T-cell (primary cell): ENCODE measurements at places on chromosomes 2 and 18.

- H3K27ac ChIP-seq: no peak overlapping the region
- no peaks in the 10 kb centered on the region for H3K27me3 ChIP-seq
- H3K4me1 ChIP-seq: no peaks in the 10 kb centered on the region
- no peak for DNase-seq
These were observed 72.5 kb downstream of the RTTN start for GRCh38 chr18:70132999-70133398.

GRCh38 chr18:49486134-49486533 lies 900 bp downstream of the C18orf32 start:
- H3K4me1 ChIP-seq: peaks cover 34% of the 10 kb centered on the region
- no peaks in the 10 kb centered on the region for H3K27me3 ChIP-seq
- peaks cover 58% of the 10 kb centered on the region for H3K36me3 ChIP-seq
- H3K4me3 ChIP-seq: peak overlapping the region; percentile 65

DNA sequence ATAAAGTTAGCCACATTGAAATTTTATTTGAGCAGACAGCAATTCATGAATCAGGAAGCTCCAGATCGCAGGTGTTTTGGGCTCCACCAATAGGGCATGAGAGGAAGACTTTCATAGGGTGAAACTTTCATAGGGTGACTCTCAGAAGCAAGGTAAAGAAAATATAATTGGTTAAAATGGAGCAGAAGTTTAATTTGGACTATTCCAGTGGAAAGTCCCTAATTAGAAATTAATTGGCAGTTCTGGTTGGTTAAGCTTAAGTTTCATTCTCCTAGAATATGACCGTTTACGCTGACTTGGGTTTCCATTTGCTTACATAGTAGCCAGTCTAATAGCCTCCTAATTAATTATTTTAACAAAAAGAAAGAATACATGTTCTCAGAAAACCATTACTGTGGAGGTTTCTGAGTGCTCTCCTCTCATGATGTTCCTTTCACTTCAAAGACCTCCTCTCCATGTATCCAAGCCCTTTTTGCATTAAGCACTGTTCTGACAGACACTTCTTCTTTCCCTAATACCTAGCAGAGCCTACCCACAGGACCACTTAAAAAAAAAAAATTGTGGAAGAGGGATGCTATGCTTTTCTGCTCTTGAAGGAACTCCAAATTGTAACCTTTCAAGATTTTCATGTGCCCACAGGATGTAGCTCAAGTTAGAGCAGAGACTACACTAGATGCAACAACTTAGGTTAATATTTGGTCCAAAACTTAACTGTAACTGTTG lies 99.1 kb downstream of the MREG start:
- H3K4me3 ChIP-seq: no peak overlapping the region
- H3K27ac ChIP-seq: no peak overlapping the region
- DNase-seq: no peak
- no peaks in the 10 kb centered on the region for H3K36me3 ChIP-seq

DNA sequence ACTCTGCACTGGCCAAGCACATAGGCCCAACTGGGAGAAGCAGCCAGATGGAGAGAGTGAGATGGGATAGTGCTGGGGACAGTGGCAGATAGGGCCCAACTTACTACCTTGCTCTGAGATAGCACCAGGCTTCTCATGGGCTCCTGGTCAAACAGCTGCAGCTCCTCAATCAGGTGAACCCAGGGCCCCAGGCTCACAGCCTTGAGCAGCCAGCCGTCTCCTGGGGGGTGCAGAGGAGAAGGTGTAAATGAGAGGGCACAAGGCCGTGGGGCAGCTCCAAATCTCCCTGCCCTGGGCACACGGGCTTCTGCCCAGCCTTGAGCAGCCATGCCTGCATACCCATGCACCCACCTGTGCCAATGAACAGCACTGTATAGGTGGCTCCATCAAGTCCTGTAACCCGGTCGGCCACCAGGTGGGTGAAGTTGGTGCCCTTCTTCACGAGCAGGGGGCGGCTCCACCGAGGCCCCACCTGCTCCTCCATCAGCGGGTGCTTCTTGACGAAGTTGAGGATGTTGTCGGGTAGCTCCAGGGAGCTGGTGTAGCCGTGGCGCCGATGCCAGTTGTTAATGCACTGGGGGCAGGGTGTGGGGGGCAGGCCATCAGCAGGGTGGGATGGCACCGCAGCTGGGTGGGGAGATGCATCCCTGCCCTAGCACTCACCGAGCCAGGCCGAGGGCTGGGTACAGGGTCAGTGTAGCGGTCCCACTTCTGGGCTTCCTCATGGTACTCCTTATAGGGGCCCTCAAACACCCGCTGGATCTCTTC lies 5.9 kb upstream of the ANKRD39 start:
- DNase-seq: no peak
- H3K4me1 ChIP-seq: peaks cover 20% of the 10 kb centered on the region

DNA sequence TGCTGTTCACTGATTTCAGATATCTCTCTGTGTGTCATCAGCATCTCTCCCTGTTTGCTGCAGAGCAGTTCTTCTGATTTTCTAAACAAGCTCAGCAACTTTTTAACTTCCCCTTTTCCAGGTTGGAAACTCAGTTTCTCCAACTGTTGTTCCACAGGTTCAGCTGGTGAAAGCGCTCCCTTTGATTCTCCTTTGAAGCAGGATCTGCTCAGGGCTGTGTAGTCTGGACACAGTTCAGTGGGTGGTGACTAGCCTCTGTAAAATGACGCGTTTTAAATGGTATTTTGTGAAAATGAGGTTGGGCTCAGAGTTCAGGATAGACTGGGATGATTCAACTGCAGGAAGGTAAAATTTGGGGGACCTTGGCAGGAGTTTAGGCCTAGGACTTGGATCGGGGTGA lies 106.3 kb downstream of the TRIM43 start:
- H3K4me1 ChIP-seq: no peaks in the 10 kb centered on the region
- no peaks in the 10 kb centered on the region for H3K36me3 ChIP-seq
- no peak overlapping the region for H3K27ac ChIP-seq

- H3K4me1 ChIP-seq: no peaks in the 10 kb centered on the region
- H3K27me3 ChIP-seq: no peaks in the 10 kb centered on the region
- H3K27ac ChIP-seq: no peak overlapping the region
- H3K36me3 ChIP-seq: no peaks in the 10 kb centered on the region
These were observed 42.5 kb upstream of the ATP8B1 start for GRCh38 chr18:57845605-57846074.

- H3K4me1 ChIP-seq: no peaks in the 10 kb centered on the region
- no peak overlapping the region for H3K4me3 ChIP-seq
- H3K27ac ChIP-seq: no peak overlapping the region
- peaks cover 96% of the 10 kb centered on the region for H3K36me3 ChIP-seq
- no peak for DNase-seq
- H3K27me3 ChIP-seq: no peaks in the 10 kb centered on the region
These were observed 42.8 kb downstream of the SP110 start for GRCh38 chr2:230176996-230177395.

GRCh38 chr2:138962686-138963085 lies 182.5 kb upstream of the NXPH2 start:
- DNase-seq: no peak
- H3K4me3 ChIP-seq: no peak overlapping the region
- H3K27ac ChIP-seq: no peak overlapping the region
- H3K4me1 ChIP-seq: no peaks in the 10 kb centered on the region
- no peaks in the 10 kb centered on the region for H3K36me3 ChIP-seq
- no peaks in the 10 kb centered on the region for H3K27me3 ChIP-seq

GRCh38 chr18:5503740-5504139 lies 40.1 kb downstream of the EPB41L3 start:
- H3K36me3 ChIP-seq: no peaks in the 10 kb centered on the region
- H3K27me3 ChIP-seq: peaks cover 8% of the 10 kb centered on the region
- DNase-seq: no peak

DNA sequence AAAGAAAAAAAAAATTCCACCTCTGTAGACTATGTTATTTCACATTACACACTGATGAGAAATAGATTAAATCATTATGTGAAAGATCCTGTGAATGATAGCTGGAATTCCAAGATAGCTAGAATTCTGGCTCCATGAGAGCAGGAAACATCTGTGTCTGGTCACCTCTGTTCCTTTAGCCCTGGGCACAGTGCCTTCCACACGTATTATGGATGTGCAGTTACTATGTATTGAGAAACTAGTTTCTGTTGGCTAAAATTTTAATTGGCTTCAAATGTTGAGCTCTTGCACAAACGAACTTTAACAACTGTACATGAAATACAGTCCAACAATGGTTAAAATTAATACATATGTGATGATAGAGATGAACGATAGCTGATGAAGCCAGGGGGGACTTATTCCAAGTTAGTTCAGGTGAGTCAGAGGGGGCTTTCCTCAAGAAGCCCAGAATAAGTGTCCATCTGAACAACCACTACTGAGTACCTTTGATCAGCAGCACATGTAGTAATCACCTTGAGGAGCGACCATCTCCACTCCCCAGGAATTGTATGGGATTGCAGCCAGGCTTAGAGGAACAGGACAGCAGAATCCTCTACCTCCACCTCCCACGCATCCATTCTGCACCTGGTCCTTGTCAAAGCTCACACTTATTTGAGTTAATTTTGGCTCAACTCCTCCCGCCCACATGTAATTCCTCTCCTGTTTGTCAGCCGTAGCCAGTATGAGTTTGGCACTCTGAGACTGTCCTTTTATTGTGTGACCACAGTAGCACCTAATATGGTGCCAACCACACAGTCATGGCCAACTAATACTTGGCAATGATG lies 68.6 kb downstream of the NABP1 start:
- DNase-seq: no peak
- no peaks in the 10 kb centered on the region for H3K4me1 ChIP-seq
- H3K4me3 ChIP-seq: no peak overlapping the region

- no peaks in the 10 kb centered on the region for H3K4me1 ChIP-seq
- DNase-seq: no peak
- no peaks in the 10 kb centered on the region for H3K36me3 ChIP-seq
- H3K27ac ChIP-seq: no peak overlapping the region
These were observed 294.4 kb upstream of the EPC2 start for GRCh38 chr2:148350199-148350598.

- no peaks in the 10 kb centered on the region for H3K36me3 ChIP-seq
- no peak overlapping the region for H3K4me3 ChIP-seq
- H3K27ac ChIP-seq: no peak overlapping the region
- H3K27me3 ChIP-seq: no peaks in the 10 kb centered on the region
- H3K4me1 ChIP-seq: no peaks in the 10 kb centered on the region
These were observed 78.8 kb downstream of the SLC8A1 start for GRCh38 chr2:40373111-40373510.

- H3K27ac ChIP-seq: no peak overlapping the region
- no peaks in the 10 kb centered on the region for H3K27me3 ChIP-seq
- no peak for DNase-seq
- peaks cover 5% of the 10 kb centered on the region for H3K36me3 ChIP-seq
These were observed 7.3 kb downstream of the CEBPZ start for GRCh38 chr2:37224063-37224462.

DNA sequence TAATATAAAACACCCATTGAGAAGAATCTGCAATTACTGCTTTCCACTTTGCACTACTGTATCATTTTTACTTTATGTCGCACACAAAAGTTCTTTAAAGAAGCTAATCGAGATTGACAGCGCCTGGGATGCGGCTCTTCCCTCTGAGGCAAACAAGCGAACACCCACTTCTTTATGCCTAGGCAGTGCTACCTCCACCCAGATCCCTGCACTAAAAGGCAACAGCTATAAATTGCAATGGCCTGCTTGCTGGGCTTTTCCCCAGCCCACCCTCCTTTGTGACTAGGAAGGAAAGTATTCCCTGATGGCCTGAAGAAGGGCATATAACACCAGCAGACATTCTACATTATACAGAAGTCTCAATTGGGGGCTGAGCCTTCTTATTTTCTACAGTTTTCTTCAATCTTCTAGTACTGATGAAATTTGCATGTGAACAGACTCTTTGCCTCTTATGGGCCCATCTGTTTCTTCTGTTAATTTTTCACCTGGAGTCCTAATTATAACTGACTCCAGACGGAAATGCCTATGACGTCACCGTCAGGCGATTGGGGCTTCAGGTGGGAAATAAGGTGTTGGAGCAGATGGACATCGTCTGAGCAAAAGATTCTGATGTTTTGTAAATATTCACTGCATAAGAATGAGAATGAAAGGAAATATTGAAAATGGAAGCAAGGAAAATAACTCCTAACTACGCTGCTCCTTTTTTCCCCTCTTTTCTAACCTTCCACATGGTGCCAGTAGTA lies 138.9 kb upstream of the DCC start:
- no peaks in the 10 kb centered on the region for H3K4me1 ChIP-seq
- no peak overlapping the region for H3K4me3 ChIP-seq
- H3K27me3 ChIP-seq: no peaks in the 10 kb centered on the region

DNA sequence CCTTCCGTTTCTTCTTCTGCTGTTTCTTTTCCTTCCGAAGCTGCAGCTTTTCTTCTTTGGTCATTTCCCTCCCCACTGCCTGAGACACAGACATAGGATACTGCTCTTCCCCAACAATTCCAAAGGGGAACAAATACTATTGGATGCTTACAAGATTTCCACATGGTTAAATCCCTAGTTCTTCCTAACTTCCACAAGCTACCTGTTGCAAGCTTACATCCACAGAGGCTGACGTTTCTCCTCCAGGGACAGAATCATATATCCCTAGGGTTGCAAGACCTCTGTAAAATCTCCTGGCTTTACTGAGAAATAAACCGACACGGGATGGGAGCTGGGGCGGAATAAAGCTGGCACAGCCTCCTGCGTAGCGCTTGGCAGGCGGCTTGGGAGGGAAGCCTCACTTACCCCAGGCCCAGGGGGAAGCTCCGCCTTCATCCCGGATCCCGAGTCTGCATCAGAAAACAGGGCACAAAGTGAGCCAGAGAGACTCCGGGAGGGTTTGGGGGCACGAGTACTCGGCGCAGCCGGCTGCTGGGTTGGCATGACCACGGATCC lies 590 bp downstream of the EIF2B4 start:
- H3K27me3 ChIP-seq: no peaks in the 10 kb centered on the region
- peak overlapping the region; percentile 72 for H3K27ac ChIP-seq
- DNase-seq: no peak
- H3K4me1 ChIP-seq: peaks cover 20% of the 10 kb centered on the region
- peaks cover 4% of the 10 kb centered on the region for H3K36me3 ChIP-seq

DNA sequence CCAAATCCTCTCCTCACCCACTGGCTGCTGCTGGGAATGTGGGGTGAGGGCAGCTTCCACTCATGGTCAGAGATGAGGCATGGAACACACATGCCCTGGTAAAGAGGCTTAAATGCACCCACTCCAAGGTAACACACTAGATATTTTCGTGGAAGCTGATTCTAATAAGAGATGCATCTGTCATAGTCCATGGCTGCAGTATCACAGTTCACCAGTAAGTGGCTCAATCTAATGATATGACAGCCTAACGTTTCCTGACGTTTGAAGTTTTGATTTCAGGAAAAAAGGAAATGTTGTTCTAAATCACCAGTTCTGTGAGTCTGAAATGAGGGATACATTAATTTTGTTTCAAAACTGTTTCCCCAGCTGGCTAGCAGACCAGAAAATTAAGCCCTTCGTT lies 38.2 kb downstream of the LCT start:
- H3K27ac ChIP-seq: no peak overlapping the region
- no peak overlapping the region for H3K4me3 ChIP-seq
- DNase-seq: no peak

DNA sequence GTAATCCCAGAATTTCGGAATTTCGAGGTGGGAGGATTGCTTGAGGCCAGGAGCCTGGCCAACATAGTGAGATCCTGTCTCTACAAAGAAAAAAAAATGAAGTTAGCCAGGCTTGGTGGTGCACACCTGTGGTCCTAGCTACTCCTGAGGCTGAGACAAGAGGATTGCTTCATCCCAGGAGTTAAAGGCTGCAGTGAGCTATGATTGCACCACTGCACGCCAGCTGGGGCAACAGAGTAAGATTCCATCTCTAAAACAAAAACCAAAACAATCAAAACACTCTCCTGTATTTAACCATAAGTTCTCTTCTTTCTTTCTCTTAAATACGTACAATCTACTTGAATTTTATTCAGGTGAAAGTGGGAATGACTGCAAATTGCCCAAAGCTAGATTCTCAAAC lies 33.8 kb upstream of the NEDD4L start:
- H3K36me3 ChIP-seq: no peaks in the 10 kb centered on the region
- no peaks in the 10 kb centered on the region for H3K4me1 ChIP-seq
- peaks cover 3% of the 10 kb centered on the region for H3K27me3 ChIP-seq
- no peak overlapping the region for H3K27ac ChIP-seq
